ENCODE measurements at places on chromosomes 1 and 21. TPM values are rescaled to one million over a fixed set of nuclear protein-coding genes. Genes with fewer than 3 reads are reported as not detected.

The STK40 gene
- 11.6 TPM for total RNA-seq

The FABP3 gene
- total RNA-seq, result not detected

The RPTN gene
- total RNA-seq, result not detected

The SPRR2D gene
- not detected for total RNA-seq

The TMEM82 gene
- not detected for total RNA-seq

The TMEM63A gene
- total RNA-seq, result 7.5 TPM

The ANXA9 gene
- total RNA-seq, result 1.0 TPM

The LRRC39 gene
- 0.15 TPM for total RNA-seq

The TNFRSF9 gene
- 3.8 TPM for total RNA-seq

The PRSS38 gene
- not detected for total RNA-seq

The EDN2 gene
- total RNA-seq, result 2.8 TPM

The TNFRSF8 gene
- total RNA-seq, result 0.08 TPM

The ELAPOR1 gene
- total RNA-seq, result 0.49 TPM

The CYP4B1 gene
- not detected for total RNA-seq

The MGST3 gene
- 212 TPM for total RNA-seq

The PRUNE1 gene
- 15.1 TPM for total RNA-seq

The AXDND1 gene
- total RNA-seq, result 0.24 TPM

The PCSK9 gene
- 4.1 TPM for total RNA-seq

The OLFM3 gene
- not detected for total RNA-seq

The LCE1C gene
- not detected for total RNA-seq

Measured in A549 treated with DMSO at 1 μM for 4 hours (cell line).